RPMI8226 (cell line): ENCODE measurements at places on chromosomes 1 and 21.

DNA sequence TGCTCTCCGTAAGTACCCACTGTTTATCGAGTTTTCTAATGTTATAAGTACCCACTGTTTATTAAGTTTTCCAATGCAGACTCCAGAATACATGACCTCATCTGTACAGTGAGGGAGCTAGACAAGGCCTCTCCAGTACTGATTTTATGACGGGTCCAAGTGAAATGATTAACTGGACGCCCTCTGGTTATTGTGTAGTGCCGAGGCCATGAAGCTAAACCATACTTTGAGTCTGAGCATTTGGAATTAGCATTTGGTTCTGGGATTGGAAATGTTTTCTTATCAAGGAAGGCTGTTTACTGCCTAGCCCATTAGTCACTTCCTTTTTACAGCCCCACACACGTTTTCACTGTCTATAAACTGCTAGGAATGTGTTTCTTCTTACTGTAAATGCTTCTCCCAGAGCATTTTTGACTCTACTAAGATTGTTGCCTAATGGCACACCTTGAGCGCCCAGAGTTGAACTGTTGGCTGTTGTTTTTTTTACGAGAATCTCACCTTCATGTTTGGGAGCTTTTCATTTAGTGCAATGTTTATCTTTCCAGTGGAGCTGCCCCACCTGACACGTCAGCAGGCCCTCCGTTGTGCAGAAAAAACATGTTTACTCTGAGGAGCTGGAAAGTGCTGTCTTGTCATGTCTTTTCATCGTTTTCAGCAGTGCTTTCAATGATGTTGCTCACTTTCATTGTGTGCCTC lies 26.9 kb downstream of the SPATA46 start:
- DNase-seq = no peak

GRCh38 chr1:245361065-245361464 lies 206.3 kb downstream of the KIF26B start:
- no peak for DNase-seq

GRCh38 chr1:41361495-41362356 lies 492 bp downstream of the FOXO6 start:
- peak; percentile 72 for DNase-seq

DNA sequence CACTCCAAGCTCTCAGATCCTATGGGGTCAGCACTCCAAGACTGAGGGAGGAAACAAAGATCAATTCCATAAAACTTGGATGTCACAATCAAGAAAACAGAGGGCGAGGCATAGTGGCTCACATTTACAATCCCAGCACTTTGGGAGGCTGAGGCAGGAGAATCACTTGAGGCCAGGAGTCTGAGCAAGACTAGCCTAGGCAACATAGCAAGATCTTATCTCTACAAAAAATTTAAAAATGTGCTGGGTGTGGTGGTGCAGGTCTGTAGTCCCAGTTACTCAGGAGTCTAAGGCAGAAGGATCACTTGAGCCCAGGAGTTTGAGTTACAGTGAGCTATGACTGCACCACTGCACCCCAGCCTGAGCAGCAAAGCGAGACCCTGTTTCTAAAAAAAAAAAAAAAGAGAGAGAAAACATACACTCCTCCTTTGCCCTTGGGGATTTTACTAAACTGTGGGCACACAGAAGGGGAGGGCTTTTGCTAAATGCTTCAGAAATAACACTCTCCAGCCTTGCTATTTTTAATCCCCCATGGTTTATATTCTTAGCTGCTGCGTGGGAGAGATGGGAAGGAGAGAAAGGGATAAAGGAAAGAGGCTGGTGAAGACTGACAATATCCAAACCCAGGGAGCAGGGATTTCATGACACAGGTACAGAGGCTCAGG lies 18.1 kb downstream of the ARHGEF2 start:
- DNase-seq = no peak

DNA sequence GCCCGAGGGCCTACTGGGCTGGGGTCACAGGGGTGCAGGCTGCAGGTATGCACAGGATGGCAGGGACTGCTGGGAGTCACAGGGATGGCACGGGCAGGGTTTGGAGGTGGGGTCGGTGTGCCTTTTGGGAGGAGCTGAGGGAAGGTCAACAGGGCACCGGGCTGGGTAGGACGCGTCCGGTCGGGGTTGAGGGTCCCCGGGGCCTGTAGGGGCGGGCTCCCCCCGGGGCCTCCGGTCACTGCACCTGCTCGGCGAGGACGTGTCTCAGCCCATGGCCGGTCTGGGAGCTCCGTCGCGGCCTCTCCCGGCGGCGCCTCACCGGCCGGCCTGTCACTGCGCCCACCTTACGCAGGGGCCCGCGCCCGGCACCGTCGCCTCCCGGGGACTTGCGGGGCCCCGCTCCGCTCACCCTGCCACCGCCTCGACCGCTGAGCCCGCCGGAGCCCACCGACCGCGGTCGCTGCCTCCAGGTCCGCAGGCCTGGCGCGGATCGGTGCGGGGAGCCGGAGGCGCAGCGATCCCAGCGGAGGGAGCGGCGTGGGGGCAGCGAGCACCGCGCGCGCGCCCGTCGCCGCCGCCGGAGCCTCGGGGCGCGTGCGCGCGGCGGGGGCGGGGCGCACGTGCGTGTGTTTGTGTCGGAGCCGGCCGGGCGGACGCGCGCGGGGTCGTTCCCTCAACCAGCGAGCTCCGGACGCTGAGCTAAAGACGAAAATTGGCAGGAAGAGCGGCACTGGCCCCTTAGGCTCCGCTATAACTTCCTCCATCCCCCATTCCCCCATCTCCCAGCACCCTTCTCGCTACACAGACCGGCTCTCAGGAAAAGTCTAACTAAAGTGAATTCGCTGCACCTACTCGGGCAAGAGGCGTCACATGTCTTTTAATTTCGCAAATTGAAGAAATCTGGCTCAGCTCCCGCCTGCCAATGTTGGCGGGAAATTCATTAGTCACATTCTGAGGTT lies at the start of gene AMIGO1:
AMIGO1 (minus strand) TSS at position 552 of the 959 bp plus-strand sequence. CDS start 815 bp downstream, outside the sequence.
- DNase-seq = peak; percentile 58

- DNase-seq = no peak
These were observed 10.5 kb downstream of the PTGFRN start for GRCh38 chr1:116920211-116920610.

GRCh38 chr1:117096951-117097408 lies 24.6 kb downstream of the TRIM45 start:
- no peak for DNase-seq

DNA sequence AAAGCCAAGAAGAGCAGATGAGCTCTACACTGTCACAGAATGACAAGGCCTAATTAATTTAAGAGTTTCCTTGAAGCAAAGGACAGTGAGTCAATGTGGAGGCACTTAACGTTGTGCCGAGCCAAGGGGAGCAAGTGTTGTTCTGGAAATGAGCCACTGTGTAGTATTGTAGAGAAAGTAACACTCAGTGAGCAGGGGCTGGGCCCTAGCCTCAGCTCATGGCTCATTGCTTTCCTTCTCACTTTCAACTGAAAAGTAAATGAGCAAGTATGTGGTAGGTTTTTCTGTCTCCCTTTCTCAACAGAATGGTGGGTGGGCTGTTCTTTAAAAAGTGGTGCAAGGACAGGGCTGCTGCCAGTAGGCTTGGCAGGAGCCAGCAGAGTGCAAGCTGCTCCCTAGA lies 11.8 kb upstream of the KIAA0040 start:
- no peak for DNase-seq

DNA sequence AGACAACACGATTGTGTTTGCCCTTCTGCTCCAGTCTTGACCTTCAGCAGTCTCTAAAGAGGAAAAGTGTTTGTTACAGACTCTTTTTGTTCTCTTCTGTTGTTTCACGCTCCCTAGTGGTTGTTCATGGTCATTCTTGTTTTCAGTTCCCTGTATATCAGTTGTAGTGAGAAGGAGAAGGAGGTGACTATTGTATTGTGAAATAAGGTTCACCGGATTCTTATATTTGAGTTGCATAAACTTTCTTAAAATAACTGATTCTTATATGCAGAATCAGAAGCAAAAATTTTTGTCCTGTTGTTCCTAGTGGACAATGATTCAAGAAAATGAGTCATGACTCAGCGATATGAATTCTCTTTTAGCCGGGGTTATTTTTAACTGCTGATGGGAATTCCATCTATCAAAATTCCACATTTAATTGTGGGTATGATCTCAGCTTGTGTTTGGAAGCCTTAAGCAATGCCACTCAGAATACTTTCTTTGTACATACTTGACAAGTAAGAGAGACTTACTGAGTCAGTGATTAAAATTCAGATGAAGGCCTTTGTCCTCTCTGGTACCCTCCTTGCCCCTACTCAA lies 152.2 kb downstream of the CLEC20A start:
- DNase-seq = peak; percentile 7

GRCh38 chr1:219472596-219472995 lies 140.3 kb downstream of the ZC3H11B start:
- DNase-seq = no peak

DNA sequence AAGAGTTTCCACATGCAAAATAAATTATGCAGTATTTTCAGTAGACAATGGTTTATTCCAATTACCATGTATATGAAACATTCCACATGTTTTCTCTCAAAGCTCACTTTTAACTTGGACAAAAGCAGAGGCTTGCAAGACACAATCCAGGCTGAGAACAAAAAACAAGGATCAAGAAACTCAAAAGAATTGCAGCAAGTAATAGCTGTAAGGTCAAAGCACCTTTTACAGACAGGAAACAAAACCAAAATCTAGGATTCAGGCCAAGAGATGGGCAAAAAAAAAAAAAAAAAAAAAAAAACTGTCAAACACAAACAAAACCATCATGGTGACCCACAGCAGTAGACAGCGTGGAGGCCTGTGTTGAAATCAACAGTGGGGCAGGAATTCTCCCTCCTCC lies 9.3 kb downstream of the RGS1 start:
- DNase-seq = no peak

DNA sequence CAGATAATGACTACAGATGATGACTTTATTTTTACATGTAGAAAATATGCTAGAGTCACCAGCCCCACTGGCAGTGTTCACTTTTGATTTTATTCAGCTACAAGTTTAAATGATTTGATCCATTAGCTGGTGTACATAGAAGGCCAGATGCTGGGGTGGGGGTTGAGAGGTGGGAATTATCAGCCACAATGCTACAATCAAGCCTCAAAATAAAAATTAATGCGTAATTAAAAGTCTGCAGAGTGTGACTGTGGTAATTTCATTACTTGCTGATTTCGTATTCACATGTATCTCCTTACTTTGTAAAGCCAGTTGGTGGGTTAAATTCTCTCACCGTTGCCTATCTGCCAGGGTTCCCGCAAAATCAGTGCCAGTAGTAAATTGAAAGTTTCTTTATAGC lies 109.3 kb downstream of the GALNT2 start:
- no peak for DNase-seq

- DNase-seq = no peak
These were observed 1328.6 kb downstream of the MRPL39 start for GRCh38 chr21:24278711-24279110.

- no peak for DNase-seq
These were observed 13.3 kb downstream of the RBBP5 start for GRCh38 chr1:205108464-205108863.

DNA sequence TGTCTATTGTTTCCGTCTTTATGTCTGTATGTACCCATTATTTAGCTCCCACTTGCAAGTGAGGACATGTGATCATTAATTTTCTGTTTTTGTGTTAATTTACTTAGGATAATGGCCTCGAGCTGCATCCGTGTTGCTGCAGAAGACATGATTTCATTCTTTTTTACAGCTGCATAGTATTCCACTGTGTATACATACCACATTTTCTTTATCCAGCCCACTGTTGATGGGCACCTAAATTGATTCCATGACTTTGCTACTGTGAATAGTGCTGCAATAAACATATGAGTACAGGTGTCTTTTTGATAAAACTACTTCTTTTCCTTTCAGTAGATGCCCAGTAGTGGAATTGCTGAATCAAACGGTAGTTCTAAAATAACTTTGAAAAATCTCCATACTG lies 12.7 kb upstream of the SLAMF1 start:
- DNase-seq = no peak

DNA sequence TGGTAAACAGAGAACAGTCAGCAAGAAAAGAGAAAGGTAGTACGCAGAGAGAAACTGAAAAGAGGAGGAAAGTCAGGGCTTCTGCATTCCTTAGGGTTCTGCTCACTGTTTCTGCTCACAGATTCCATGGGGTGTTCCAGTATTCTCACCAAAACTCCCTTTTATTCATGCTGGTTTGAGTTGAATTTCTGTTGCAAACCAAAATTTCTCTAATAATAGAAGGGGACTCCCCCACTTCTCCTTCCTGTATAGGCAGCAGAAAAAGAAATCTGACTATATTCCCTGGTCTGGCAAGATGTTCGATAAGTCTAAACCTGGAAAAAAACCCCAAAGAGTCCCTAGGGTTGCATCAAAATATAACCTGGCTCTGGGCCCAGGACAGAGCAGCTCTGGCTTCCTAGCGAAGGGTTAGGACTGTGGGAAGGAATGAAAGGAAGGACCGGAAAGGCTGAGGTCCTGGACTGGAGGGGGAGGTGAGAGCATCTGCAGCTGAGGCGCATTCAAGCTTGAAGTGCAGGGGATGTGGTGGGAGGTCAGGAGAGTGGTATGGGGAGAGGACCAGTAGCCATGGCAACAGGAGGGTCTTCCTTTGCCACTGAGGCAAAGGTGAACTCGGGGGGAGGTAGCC lies 18.8 kb upstream of the RGS16 start:
- no peak for DNase-seq

DNA sequence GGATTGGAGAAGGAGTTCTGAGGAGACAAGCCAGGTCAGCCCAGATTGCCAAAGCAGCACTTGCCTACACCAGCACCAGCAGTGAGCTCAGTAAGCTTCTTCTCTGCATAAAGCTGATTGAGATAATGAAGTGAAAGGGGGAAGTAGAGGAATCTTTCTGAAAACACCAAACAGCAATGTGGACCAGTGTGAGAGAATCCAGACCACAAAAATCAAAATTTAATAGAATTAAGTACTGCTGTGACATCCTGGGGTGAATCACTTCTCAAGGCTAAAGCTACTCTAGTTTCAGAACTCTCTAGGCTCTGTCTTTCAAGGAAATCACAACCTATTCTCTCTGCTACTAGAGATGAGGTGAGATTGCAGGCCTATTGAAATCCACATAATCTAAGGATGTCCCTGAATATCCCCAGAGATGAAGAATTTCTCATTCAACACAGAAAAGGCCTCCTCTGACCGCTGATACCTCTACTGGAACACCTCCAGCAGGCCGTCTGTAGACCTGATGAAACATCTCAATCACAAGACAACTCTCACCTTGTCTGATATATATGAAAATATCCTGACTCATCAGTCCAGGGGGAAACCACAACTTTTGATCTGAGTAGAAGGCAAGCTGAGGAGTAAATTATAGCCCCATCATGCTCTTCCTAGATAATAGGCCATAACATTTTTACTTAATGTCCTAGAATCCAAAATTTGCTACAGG lies at the start of gene FCRL4:
FCRL4 (minus strand) TSS at position 127 of the 709 bp plus-strand sequence. CDS start 141 bp downstream, outside the sequence.
- peak; percentile 65 for DNase-seq

- DNase-seq = no peak
These were observed 10.1 kb upstream of the XCL2 start for GRCh38 chr1:168553680-168554553.
